Activated CD4-positive, alpha-beta T cell treated with anti-CD3 and anti-CD28 coated beads, Interleukin-2, amount 10 ng/mL, durations not matched to agents 24 days and 14 days (primary cell): ENCODE measurements at places on chromosomes 2 and 18. TPM values are rescaled to one million over a fixed set of nuclear protein-coding genes. Genes with fewer than 3 reads are reported as not detected.

The COLEC12 gene
- not detected in 2 replicates for total RNA-seq

- DNase-seq, result no peak
These were observed 70.4 kb downstream of the APLF start for GRCh38 chr2:68537809-68538208.

GRCh38 chr2:197799068-197799467, 5.3 kb upstream of the PLCL1 start:
- no peak for DNase-seq

The DSG1 gene
- total RNA-seq, result not detected in 2 replicates

DNA sequence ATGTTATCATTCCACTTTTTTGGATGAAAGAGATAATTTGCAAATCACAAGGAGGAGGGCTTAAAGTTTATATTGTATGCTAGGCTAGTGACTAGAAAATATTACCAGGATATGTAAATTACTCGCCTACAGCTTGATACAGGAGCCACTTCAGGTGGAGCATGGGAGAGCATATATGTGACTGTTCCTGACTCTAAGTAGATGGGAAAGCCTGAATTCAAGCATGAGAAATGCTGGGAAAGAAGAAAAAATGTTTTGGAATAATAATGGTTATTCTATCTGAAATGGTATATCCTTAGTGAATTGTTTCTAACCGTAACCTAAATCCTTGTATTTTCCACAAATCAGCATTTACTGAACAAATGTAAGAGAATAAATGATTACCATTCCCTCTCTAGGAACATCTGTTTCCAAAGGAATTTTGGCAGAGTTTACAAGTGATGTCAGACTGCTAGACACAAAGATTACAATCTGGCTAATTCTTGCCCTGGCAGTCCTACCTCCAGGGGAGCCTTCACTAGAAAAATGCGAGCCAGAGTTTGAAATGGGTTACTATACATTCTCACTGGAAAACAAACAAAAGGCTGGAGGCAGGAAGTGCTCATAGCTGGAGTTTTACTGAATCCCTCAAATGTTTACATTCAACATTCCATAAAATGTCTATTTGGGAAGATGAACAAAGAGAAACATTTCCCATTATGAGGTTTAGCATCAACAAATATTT, 129.4 kb upstream of the MAPRE2 start:
- DNase-seq, result no peak

- DNase-seq, result no peak
These were observed 35.8 kb downstream of the PUM2 start for GRCh38 chr2:20314562-20315501.

The CYRIA gene
- total RNA-seq, result 1.7 and 1.8 TPM in 2 replicates

GRCh38 chr2:28135799-28136198, 245.3 kb downstream of the BABAM2 start:
- DNase-seq, result no peak

DNA sequence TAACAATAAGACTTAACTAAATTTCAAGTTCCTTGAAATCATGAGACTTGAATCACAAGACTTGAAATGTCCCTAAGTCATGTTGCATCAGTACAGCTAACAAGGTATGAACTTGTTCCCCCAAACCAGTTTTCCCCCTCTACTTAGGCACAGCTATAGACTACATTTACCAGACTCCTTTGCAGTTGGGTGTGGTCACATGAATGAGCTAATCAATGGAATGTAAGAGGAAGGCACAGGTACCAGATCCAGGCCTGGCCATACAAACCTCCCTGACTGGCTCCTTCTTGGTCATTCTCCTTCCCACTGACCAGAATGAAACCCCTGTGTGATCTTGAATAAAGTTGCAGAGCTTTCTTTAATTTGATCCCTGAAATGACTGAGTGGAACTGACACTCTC, 77.8 kb downstream of the DNER start:
- no peak for DNase-seq

The EMX1 gene
- 0.09 TPM in 1 of 2 replicates, not detected in the other for total RNA-seq
